NCI-H460 (cell line): ENCODE measurements at places on chromosomes 12 and 14. TPM values are rescaled to one million over a fixed set of nuclear protein-coding genes. Genes with fewer than 3 reads are reported as not detected.

DNA sequence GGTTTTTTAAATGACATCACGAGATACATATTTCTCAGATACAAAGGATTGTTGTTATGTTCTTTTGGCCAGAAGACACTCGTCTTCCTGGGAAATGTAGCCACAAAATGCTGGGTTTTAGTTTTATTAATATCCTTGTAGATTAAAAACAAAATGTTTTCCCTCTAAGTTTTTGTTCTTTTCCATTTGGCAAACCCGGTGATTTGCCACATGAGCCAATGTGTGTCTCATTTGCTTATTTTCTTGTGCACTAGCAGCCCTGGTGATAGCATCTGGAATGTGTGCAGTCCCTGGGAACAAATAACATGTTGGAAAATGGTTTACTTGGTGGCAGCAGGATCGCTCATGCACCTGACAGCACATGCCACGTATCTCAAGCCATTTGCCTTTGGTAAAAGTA lies 61.0 kb downstream of the HMGA2 start:
- no peak for DNase-seq

DNA sequence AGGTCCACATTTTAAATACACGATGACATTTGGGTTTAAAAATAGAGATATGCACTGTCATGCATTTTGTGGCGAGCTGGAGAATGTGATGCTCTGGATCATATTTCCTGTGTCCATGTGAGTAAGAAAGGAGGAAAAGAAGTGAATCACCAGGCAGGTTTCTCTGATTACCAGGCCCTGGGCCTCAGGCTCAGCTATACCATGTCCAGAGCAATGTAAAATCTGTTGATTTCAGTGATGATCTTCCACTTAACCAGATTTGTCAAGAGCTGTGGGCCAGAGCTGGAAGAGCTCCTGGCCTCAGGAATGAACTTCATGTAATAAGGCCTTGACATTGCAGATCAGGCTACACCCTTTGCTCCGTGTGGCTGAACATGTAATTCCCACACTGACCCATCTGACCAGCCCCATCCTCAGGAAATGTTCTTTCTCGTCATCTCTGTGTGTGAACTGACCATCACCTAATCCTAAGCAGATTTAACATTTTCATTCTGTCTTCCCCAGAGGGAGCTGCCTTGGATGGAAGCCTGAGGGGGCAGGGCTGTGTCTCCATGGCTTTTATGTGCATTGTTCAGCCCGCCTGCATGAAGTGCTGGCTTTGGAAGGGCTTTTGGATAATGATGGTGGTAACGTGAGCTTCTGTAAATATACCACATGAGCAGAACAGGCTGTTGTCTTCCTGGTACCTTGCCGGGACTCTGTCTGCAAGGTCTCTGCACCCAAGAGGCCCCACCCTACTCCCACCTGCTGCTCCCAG lies 54.5 kb downstream of the CRACR2A start:
- DNase-seq, result peak; percentile 3

GRCh38 chr14:50529288-50530179 lies 2.8 kb downstream of the MAP4K5 start:
- DNase-seq, result no peak

GRCh38 chr12:106142591-106143261 lies 4.0 kb upstream of the NUAK1 start:
- DNase-seq, result no peak

DNA sequence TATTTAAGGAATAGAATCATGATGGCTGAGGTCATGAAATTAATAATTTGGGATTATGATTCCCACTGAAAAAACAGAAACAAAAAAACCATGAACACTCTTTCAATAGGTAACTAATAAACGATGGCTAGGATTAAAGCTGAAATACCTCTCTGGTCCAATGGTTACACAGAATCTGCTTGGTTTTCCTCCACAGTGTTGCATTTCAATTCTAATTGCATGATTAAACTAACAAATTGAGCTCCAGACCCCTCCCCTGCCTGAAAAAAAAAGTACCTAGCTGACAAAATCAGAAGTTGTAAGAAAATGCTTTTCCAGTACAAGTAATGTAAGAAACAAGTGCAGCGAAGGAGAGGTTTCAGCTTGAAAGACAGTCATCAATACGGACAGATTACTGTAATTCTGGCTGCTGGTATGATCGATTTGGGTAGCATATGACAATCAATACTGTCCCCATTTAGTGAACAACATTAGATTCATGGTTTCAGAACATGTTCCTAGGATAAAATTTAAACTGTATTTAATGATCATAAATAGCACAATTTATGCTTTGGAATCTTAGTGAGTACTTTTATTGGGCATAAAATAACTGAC lies 32.0 kb downstream of the INSM2 start:
- DNase-seq, result no peak

GRCh38 chr14:55019968-55020554 lies 6.8 kb downstream of the WDHD1 start:
- no peak for DNase-seq

DNA sequence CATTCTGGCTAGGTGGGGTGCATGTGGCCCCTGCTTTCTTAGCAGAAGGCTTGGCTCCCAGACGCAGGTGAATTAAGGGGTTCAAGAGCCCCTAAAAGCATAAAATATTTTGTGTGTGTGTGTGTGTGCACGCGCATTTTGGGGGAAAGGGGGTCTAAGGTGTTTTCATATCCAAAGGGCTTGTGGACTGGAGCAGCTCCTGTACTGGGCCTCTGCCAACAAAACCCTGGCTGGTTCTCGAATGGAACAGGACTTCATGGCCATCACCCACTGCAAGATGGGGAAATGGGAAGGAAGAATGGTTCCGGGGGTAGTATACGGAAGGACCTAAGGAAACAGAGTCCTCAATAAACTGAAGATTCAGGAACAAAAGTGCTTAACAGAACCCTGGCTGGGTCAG lies 3.9 kb upstream of the ATN1 start:
- no peak for DNase-seq

- DNase-seq, result no peak
Measured at GRCh38 chr12:22164139-22164538, 118.1 kb downstream of the CMAS start.

DNA sequence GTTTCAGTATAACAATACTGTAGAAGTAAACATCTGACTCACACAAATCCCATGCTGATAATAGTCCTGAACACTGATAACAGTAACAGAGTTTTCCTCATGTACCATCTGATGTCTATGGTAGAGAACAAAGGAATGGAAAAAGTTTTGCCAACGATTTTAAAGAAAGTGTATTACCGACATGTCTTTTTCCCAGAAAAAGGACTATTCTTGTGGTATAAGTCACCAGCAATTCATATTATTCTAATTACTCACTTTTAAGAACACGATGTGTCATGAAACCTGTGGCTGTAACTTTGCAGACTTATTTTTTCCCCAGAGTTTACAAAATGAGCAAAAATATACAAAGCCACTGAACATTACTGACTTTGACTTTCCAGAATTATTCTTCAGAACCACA lies 40.1 kb upstream of the DCN start:
- no peak for DNase-seq

- DNase-seq, result no peak
Measured at GRCh38 chr12:90226211-90226610, 517.6 kb upstream of the ATP2B1 start.

- DNase-seq, result no peak
Measured at GRCh38 chr12:6478416-6478815, 7.9 kb upstream of the VAMP1 start.

DNA sequence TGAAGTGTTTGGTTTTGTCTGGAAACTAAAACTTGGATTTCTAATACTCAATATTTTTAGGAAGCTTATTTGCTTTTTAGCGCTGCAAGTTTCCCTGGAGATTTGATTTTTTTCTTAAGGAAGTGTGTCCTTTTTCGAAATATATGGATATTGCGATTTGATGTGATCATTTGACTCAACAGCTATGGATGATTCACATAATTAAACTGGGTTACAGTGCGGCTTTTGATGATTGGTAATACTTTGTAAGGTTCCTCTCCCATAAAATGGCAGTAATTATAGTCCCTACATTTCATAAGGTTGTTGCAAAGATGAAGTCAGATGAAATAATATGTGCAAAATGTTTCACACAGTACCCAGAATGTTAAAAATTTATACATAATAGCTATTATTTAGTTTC lies 13.1 kb downstream of the LDHB start:
- DNase-seq, result no peak

- no peak for DNase-seq
Measured at GRCh38 chr12:92778525-92778924, 75.7 kb downstream of the PLEKHG7 start.

DNA sequence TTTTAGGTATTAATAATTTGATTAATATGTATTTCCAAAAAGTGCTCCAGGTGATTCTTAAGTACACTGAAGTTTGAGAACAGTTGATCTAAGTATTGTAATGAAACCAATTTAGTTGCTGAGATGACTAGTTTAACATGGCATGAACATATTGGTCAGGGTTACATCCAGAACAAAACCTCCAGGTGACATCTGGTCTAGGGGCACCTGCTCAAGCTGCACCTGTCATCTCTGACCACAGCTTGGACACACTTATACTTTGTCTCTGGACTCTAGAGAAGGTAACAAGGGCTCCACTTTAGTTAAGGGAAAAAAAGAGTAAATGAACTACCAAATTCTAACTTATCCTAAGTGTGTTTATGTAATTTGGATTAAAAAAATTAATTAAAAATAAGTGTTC lies 8.1 kb downstream of the ARID2 start:
- no peak for DNase-seq

DNA sequence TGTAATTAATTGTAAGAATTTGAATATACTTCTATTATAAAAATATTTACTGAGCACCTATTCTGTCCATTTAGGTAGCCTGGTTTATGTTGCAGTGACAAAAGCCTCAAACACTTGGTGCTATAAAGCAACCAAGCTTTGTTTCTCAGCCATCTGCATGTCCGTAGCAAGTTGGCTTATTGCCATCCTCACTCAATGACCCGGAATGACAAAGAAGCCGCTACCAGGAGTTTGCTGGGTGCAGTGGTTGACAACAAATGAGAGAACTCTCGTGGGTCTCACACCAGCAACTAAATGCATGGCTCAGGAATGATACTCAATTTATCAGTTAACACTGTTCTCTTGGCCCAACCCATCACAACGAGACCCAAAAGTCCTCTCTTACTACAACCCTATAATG lies 553.1 kb downstream of the DIO2 start:
- no peak for DNase-seq

DNA sequence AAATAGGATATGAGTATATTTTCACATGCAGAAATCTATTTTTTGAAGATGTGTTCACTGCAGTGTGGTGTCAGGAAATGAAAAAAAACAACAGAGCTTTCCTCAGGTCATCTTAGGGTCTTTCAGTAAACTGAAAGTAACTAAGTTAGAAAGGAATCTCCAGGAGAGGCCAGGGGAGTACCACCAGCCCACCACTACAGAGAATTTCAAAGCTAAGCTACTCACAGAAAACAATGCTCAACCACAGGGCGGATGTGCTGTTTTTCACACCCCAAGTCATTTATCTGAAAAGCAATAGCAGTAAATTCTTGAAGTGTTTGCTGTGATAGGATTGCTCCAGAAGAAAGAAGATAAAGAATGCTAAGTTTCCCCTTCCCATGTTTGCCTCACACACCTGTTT lies 79.0 kb downstream of the IFNG start:
- DNase-seq, result no peak

DNA sequence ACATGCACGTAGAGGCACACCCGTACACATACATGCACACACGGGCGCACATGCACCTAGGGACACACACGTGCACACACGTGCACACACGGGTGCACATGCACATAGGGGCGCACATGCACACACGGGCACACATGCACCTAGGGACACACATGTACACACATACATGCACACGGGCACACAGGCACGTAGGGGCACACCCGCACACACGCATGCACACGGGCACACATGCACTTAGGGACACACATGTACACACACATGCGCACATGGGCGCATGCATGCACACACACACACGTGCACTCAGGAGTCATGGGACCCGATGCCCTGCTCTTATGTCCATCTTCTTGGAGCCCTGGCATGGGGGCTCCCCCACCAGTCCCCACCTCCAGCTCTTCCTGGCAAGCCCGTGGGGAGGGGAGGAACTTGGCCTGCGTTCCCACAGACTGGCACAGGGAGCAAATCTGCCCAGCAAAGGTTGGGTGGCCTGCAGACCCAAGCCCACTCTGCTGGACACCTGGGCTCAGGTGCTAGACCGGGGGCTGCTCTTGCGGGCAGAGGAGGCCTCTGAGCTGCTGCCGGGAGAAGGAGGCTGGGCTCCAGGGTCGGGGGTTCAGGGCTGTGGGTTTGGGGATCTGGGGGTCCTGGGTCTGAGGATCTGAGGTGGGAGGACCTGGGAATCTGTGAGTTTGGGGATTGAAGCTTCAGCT lies 51.4 kb downstream of the KIF26A start:
- no peak for DNase-seq

- no peak for DNase-seq
Measured at GRCh38 chr14:75144944-75145343, 18.1 kb upstream of the NEK9 start.

- DNase-seq, result no peak
Measured at GRCh38 chr12:70590549-70591226, 46.5 kb downstream of the PTPRB start.

DNA sequence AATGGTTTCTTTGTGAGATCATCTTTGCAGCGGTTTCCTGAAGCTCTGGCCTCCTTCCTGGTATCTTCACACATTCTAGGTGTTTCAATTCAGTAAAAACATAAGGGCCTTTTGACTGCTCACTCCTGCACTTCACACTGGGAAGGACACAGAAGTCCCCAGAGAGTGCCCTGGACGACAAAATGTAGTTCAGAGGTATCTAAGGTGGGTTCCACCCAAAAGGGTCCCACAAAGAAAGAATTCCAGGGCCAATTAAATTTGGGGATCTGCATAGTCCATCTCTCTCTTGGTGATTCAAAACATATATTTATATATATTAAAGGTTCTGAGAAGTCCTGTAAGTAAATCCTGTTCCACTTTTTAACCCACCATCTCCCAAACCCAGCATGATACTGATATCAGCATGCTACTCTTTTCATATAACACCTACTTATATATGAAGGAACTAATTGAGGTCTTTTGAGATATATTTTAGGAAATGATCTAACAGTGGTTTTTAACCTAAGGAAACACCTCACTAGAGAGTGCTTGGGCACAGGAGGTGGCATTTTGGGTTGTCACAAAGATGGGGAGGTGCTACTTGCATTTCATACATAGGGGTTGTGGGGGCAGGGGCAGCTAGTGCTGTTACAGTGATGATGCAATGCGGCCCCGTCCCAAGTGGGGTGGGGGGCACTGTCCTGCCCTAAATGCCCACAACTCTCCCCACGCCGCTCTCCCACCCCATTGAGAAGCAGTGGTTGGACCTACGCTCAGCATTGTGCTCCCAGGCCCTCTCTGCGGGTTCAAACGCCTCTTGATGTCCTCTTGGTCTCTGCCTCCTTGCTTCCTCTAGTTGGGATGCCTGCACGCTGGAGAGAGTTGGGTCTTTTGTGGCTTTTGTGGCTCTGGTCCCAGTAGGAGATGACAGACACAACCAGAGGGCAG lies 109.4 kb downstream of the ARF6 start:
- no peak for DNase-seq

SRRM4 gene
- 0.03 TPM in 1 of 2 replicates, not detected in the other for total RNA-seq

MAP1LC3B2 gene
- 0.97 TPM in 1 of 2 replicates, not detected in the other for total RNA-seq

APOLD1 gene
- total RNA-seq, result 0.42 and 1.4 TPM in 2 replicates

ST8SIA1 gene
- total RNA-seq, result not detected in 2 replicates

KLRB1 gene
- total RNA-seq, result not detected in 2 replicates

NXPH4 gene
- 9.7 and 10.7 TPM in 2 replicates for total RNA-seq

TM9SF1 gene
- 61.4 and 63.5 TPM in 2 replicates for total RNA-seq
